Stimulated activated memory B cell treated with anti-CD40 and anti-IgM and Interleukin-4, amounts not matched to agents 10 μg/mL and 1 μg/mL and 100 μg/mL, for 72 hours (primary cell): ENCODE measurements at places on chromosomes 1 and 21.

- ATAC-seq: peak; percentile 22
Measured at GRCh38 chr1:66331658-66332547, 202.1 kb upstream of the SGIP1 start.

DNA sequence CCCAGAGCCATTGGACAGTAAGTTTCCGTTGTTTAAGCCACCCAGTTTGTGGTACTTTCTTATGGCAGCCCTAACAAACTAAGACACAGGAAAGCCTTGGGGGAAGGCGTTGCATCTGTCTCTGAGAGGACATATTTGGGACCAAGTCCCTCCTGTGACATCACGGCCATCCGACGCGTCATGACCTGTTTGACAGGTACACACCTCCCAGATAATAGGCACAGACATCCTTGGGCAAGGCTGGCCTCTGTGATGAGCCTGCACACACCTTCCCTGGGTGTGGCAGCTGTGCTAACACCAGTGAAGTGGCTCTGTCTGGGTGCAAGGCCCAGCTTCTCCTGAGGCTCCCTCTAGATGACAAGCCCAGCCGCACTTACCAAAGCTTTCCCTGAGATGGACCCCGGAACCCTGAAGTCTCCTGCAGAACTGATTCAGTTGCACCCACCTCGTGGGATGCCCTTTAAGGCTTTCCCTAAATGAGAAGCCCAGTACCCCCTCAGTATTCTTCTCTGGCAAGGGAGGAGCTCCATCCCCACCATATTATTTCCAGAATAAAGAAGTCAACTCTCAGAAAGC is 136.5 kb downstream of the ZSCAN20 start:
- ATAC-seq: no peak

- ATAC-seq: no peak
Measured at GRCh38 chr1:162908236-162908635, 47.3 kb upstream of the CCDC190 start.

- ATAC-seq: no peak
Measured at GRCh38 chr1:59229138-59229537, 67.8 kb upstream of the FGGY start.

- no peak for ATAC-seq
Measured at GRCh38 chr1:25958465-25958864, 39.4 kb downstream of the PAFAH2 start.
